Small intestine (tissue), 16 donors: ENCODE measurements at places on chromosomes 11 and 22.

DNA sequence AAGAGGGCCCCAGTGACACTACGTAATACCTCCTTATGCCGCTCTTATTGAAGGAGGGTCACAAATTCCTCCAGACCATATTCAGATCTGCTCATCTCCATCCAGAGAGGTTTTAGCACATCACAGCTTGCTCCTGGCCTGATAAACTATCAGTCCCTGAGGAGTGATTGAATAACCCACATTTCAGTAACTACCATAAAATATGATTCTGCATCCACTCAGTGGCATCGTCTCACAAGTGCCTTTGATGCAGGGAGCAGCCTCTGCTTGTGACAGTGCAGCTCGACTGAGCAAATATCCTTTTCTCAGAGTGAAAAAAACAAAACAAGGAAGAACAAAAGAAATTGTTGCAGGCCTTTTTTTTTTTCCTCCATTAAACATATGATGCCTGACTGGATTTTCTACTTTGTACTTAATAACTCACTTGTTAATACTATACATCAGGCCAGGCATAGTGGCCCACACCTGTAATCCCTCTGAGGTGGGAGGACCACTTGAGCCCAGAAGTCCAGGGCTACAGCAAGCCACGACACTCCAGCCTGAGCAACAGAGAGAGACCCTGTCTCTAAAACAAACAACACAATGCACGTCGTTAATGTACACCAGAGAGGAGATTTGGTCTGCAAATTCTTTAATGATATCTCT, 64.5 kb downstream of the DDX10 start:
- no peak for DNase-seq

DNA sequence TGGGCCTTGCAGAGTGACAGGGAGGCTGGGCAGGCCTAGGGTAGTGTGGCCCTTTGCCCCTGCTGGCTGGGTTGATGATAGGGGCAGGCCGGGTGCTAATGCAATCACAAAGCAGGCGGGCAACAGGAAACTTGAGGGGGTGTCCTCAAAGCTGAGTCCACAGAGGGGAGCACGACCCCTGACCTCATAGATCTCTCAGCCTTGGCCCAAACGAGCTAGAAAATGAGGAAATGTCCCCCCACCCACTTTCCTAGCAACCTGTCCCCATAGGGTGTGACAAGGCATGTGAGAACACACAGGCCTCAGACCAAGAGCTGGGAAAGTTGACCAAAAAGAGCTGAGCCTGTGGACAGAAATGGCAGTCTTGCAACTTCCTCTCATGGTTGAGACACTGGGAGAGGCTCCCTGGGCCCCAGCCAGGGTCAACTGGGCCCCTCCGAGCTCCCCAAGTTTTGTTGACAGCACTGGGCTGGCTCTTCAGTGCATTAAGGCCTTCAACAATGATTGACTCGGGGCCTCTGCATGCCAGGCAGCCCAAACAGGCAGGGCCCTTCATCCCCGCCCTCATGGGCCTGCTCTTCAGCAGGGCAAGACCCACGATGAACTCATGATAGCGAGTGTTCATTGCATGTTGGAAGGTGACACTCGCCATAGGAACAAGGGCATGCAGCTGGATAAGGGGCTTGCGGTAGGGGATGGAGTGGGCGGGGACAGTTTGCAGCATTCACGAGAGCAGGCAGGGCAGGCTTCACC, 9.8 kb upstream of the SPI1 start:
- no peak for DNase-seq

GRCh38 chr11:88438721-88439120, 101.2 kb upstream of the CTSC start:
- no peak for DNase-seq

DNA sequence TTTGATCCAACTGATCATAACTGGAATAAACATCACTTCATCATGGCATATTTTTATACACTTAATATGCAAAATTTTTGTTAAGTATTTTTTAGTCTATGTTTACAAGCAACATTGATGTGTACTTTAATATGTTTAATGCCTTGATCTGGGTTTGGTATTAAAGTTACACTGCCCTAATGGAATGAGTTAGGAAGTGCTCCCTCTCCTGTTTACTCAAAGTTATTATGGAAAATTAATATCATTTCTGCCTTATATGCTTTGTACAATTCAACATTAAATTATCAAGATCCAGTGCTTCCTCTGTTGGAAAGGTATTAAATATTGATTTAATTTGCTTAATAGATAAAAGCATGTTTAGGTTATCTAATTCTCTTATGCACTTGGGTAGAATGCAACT, 927.3 kb upstream of the RAG2 start:
- no peak for DNase-seq

- no peak for DNase-seq
Observed at GRCh38 chr11:36700246-36700645, 102.2 kb upstream of the RAG2 start.

GRCh38 chr11:87036756-87037449, 831 bp upstream of the TMEM135 start:
- no peak for DNase-seq

- DNase-seq, result no peak
Observed at GRCh38 chr11:114326151-114326550, 30.0 kb downstream of the NNMT start.

- no peak for DNase-seq
Observed at GRCh38 chr11:42923651-42924050, 388.1 kb upstream of the API5 start.

GRCh38 chr11:134074766-134075165, 5.9 kb downstream of the JAM3 start:
- DNase-seq, result no peak

DNA sequence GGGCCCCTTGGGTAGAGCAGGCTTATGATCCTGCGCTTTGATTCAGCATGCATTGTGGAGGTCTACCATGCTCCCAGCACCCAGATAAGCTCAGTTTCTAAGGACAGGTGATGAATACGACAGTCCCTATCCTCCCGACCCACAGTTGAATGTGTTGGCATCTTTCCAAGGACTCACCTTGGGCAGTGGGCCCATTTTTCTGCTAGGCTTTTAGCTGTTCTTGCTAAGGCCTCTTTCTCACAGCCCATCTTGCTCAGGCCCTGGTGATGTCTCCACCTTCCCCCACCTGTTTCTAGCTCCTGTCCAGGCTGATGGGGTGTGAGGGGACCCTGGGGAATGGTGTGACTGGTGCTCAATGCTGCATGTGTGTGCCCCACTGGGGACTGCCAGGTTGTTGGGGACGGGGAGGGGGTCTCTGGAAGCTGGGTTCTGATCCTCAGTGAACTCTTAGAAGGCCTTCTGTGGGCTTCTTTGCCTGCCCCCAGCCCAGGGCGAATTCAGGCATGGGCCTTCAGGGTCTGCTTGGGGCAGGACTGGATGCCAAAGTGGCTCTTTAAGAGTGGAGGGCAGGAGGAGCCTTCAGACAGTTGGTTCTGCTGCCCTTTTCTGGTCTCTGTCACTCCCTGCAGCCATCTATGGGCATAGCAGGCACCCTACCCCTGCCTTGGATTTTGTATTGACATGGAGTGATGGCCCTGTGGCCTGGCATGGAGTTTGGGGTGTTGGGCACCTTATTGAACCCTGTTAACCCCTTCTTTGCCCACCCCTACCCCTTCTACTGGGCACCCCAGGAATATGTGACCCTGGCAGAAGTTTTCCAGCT, 33.1 kb downstream of the PHLDB1 start:
- DNase-seq, result no peak

GRCh38 chr22:49079743-49080500, 747.8 kb downstream of the BRD1 start:
- no peak for DNase-seq

DNA sequence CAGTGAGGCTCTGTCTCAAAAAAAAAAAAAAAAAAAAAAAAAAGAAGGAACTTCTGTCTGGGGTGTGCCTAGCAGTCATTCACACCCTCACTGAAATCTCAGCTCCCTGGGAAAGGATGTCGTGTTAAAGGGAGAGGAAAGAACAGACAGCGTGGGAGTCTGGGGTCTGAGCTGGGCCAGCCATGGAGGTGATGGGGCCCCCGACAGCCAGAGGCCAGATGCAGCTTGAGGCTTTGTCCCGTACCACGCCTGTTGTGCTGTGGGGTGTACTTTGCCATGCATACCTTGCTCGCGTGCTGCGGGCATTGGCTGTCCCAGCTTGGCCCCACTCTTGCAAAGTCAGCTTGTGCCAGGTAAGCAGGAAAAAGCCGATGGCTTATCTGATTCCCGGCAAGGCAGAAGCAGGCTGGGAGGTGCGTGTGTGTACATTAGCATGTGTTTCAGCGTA, 4.6 kb downstream of the SYT12 start:
- peak; percentile 12 for DNase-seq
